ENCODE measurements at places on chromosomes 5 and 9. TPM values are rescaled to one million over a fixed set of nuclear protein-coding genes. Genes with fewer than 3 reads are reported as not detected.

The ROPN1L gene
- 0.32 TPM for total RNA-seq

The PRDM9 gene
- total RNA-seq: not detected

The STKLD1 gene
- 0.32 TPM for total RNA-seq

The LHX2 gene
- total RNA-seq: not detected

The PCDHB6 gene
- under 0.01 TPM for total RNA-seq

The INSL6 gene
- 0.64 TPM for total RNA-seq

The GABBR2 gene
- total RNA-seq: under 0.01 TPM

The MTAP gene
- total RNA-seq: 36.7 TPM

The KLF9 gene
- 34.5 TPM for total RNA-seq

The COL5A1 gene
- total RNA-seq: 295 TPM

The ARID3C gene
- total RNA-seq: not detected

The IL3 gene
- total RNA-seq: not detected

The SLC6A18 gene
- total RNA-seq: not detected

The FBP2 gene
- not detected for total RNA-seq

The EIF4E1B gene
- not detected for total RNA-seq

The RNF183 gene
- not detected for total RNA-seq

The SPATA31E1 gene
- not detected for total RNA-seq

The CD14 gene
- 0.97 TPM for total RNA-seq

The CSF2 gene
- 0.43 TPM for total RNA-seq

The STPG3 gene
- not detected for total RNA-seq

The CSF1R gene
- total RNA-seq: under 0.01 TPM

The NUTM2G gene
- not detected for total RNA-seq

The PLEKHG4B gene
- total RNA-seq: under 0.01 TPM

All from fibroblast of villous mesenchyme (primary cell).